ENCODE measurements at places on chromosomes 13 and 19. TPM values are rescaled to one million over a fixed set of nuclear protein-coding genes. Genes with fewer than 3 reads are reported as not detected.

Gene APOC4
- not detected for total RNA-seq

DNA sequence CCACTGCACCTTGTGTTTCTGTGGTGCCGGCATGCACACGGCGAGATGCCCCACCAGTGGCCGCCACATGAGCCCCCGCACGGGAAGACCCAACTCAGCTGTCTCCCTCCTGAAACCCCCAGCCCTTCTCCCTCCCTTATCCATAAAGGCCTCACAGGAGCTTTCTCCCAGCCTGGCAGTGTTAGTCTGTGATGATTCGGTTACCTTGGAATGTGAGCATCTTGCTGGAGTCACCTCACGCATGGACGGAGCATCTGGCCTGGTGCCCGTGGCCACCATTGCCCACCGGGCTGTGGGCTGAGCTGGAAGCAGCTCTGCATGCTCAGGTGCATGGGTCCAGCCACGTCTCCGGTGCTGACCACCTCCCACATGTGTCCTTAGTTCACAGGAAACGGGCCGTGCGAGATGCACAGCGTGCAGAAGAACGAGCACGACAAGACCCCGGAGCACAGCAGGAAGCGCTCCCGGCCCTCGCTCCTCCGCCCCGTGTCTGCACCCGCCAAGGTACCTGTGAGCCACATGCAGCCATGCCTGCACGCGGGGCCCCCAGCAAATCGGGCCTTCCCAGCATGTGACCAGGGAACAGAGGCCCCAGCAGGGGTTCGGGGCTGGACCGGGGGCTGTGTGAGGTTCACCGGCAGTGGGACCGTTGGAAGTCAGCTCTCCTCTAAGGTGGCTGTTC, 22.0 kb downstream of the SIN3B start:
- no peak for DNase-seq

DNA sequence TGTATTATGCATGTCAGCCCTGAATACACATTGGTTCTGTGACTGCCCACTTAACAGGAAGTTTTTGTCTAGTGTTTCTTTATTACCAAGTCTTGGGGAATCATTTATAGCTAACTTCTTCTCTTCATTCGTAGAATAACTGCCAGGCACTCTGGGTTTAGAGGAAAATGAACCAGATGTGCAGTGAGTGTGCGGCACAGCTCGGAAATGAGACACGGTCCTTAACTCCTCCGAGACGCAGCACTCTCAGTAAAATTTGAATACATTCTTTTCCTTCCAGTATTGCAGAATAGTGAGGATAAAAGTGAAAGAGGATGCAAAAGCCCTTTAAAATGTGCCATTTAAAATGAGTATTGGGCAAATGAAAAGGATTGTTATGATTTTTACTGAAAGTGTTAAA, 29.2 kb downstream of the ATP8A2 start:
- no peak for DNase-seq

GRCh38 chr13:114132419-114133121, at the start of gene RASA3:
TSS of gene RASA3 (minus strand) at chr13:114132623. CDS start at chr13:114132489, 134 bp downstream.
- DNase-seq = peak; percentile 68
